AG10803 (cell line): ENCODE measurements at places on chromosomes 7 and 10.

DNA sequence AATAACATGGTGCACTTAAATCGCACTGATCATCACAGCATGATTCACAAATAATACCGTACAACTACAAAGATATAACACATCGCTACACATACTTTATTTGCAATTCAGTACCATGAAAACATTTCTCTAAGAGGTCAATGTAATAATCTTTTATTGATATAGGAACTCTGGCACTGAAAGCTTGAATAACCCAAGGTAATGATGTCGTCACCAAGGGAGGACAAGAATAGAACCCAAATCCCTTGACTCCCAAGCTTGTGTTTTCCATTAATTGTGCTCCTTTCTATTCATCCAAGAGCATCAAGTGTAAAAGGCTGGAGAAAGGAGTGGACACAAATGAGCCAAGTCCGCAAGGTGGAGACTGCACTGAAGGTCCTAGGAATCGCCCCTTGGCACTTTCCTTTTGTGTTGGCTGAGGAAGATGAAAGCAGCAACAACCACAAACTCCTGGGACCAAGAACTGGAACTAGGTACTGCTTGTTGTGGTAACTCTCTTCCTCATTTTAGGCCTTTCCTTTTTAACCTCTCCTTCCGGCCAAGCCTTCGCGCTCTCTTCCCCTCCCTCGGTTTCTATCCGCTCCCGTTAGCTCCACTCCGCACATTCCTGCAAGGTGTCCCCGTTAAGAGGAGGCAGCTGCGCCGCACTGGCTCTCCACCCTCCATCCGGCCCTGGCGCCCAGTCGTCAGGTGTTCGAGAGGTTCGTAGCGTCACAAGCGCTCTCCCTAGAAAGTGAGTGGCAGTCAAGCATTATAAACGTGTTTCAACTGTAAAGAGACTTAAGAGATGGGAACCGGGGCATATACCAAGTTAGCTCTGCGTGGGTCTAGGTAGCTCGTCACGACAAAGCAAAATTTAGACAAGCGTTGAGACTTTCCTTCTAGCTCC, 1.0 kb upstream of the CBLL1 start:
- DNase-seq: no peak

DNA sequence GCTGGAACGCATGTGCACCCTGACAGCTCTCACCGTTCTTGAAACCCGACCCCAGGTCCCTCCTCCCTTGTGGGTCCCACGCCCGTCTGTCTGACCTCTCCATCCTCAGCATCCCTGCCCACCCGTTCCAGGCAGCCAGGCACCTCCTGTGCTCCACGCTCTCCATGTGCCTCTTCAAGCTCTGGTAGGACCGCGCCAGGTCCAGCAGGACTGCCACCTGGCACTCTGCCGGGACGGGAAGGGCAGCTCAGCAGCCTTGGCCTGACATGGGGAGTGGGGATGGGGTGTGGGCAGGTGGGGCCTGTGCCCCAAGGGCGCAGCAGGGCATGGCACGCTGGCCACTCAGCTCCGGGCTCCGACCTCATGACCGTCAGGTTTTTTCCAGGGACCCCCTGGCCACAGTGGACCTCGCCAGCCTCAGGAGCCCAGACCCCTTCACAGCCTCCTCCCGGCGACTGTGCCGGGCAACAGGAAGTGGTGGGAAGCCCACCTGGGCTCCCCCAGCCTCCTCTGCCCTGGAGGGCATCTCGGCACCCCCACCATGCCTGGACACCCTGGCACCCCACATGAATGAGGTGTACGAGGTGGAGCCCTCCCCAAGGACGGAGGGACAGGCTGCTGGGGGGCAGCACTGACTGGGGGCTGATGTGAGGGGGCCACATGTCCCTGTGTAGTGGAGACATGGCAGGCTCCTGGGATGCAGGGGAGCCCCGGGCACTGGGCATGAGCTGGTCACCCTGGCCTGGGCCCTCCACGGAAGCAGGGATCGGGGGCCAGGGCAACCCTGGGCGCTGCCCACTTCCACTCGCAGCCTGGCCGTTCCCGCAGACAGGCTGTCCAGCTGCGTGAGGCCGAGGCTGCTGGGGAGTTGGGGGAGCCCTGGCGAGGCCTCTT, 25.1 kb upstream of the NKX6-2 start:
- DNase-seq: no peak

DNA sequence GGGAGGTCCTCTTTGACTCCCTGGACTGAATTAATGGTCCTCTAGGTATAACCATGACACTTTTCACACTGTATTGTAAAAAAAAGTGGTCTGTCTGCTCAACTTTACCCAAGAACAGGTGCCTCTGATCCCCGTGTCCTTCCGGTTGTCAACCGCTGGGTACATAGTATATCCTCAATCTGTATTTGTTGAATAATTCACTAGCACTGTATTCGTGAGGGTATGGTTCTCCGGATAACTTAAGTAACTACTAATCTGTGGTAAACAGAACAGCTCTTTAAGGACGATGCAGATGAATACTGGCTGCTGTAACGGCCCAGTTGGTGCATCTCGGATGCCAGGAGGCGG, 472 bp upstream of the ADAM22 start:
- no peak for DNase-seq

DNA sequence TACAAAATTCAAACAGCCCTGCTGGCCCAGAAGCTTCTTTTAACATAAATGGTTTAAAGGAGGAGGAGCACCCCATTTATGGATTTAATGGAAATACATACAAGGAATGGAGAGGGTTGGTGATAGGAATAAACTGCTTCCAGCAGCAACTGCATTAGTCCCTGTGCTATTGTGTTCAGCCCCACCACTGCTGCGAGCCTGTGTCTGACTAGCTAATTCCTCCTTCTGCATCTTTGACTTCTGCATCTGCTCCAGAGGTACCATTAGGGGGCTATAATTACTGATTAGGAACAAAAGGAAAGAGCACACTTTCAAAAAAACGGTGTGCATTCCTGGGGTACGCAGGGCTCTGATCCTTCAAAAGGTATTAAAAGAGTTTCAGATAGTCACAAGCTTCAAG, 24.8 kb downstream of the CDCA7L start:
- no peak for DNase-seq

DNA sequence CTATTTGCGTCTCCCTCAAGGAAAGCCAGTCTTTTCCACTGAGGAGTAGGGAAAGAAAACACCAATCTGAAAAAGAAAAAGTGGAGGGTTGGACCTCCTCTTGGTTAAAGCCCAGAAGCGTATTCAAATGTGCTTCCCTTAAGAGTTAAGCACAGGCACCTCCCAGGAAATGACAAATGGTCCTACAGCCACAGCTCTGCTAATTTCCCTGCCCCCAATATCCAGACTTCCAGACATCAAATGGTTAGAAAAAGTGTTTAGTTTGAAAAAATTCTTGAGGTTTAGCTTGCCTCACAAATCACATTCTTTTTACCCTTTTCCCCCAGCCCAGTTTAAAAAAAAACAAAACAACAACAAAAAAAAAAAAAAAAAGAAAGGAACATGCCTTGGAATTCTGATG, 19.0 kb upstream of the COL1A2 start:
- DNase-seq: peak; percentile 99

GRCh38 chr7:64599359-64599758, 36.5 kb upstream of the ZNF680 start:
- DNase-seq: no peak

DNA sequence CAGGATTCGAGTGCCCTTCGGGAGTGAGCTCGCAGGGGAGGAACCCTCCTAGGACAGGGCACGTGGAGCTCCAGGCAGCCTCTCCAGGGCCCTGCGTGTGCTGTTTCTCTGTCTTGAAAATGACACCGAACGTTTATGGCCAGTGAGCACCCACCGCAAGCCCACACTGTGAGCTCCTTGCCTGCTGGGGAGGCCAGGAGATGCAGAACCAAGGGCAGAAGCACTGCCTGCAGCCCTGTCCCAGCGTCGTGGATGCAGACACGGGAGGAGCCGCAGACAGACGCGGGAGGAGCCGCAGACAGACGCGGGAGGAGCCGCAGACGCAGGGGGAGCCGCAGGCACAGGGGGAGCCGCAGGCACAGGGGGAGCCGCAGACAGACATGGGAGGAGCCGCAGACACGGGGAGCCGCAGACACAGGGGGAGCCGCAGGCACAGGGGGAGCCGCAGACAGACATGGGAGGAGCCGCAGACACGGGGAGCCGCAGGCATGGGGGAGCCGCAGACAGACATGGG, 314.4 kb downstream of the PTPRN2 start:
- DNase-seq: no peak

DNA sequence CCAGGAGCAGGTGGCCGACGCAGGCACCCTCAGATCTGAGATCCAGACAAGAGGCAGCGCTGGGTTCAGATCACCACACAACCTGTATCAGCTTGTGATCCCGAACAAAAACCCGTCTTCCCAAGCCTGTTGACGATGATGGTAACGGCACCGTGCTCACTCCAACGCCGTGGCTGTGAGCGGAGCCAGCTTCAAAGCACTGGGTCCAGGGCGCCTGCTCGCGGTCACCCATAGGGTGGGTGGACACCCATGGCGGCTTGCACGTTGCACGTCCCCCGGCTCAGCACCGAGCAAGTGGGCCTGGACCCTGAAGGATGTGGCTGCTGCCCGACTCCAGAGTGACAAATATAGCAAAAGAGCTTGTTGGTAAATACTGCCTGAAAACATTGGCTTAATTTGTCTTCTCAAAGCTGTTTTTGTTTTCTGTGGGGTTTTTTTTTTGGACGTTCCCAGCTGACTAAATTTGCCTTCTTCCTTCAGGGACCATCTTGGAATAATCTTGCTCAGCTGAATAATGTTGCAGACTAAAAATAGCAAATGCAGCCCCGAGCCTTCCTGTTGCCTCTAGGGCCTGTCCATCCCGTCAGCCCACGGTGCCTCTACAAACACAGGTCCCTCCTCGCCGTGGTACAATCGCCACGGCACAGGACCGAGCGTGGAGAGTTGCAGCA, 41.0 kb downstream of the FOXK1 start:
- no peak for DNase-seq

- DNase-seq: no peak
Measured at GRCh38 chr7:151322906-151323305, 18.7 kb upstream of the NUB1 start.

DNA sequence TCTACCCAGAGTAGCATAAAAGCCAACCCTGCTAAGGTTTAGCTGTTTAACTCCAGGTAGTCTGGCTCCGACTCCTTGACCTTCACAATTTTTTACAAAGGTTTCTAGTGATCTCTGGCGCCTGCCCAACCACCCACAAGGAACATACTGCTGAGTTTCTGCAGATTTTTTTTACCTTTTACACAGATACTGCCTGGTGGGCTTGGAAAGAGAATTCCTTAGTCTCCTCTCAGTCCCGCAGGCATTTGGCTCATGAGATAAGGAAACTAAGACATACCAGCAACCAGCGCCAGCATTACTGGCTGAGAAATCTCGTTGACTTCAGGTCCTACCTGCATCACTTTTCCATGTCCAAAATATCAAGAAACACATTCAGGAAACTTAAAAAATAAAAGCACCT, 51.1 kb upstream of the LYZL1 start:
- no peak for DNase-seq

- no peak for DNase-seq
Measured at GRCh38 chr10:97378933-97379921, 21.9 kb downstream of the RRP12 start.

DNA sequence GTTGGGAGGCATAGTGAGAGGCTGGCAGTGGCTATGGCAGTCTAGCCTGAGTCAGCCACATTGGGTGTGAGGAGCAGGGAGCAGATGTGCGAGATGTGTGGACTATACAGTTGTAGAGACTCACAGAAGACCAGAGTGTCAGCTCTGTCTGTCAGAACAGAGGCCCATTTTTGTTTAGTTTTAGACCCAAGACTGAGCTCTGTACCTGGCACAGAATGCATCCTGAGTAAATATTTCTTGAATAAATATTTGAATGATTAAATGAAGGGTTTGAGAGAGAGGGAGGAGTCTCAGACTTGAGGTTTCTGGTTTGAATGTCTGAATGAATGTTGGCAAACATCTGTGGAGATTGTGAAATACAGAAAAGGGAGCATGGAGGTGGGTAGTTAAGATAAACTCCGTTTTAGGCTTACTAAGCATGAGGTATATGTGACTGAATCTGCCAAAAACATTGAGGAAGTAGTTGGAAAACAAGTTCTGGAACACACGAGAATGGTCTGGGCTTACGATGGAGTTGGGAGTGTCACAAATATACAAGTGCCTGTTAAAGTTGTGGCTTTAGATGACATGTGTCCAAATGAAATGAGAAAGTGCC, 3.6 kb downstream of the SEC23IP start:
- peak; percentile 78 for DNase-seq

DNA sequence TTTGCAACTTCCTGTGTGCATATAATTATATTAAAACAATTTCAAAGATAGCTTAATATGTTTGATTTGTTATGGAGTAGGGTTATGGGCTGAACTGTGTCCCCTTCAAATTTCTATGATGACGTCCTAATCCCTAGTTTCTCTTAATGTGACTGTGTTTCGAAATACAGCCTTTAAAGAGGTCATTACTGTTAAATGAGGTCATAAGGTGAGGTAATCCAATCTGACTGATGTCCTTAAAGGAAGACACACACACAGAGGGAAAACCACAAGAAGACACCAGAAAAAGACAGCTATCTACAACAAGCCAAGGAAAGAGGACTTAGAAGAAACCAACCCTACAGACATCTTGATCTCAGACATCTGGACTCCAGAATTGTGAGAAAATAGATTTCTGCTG, 407.4 kb downstream of the MAGI2 start:
- DNase-seq: no peak

DNA sequence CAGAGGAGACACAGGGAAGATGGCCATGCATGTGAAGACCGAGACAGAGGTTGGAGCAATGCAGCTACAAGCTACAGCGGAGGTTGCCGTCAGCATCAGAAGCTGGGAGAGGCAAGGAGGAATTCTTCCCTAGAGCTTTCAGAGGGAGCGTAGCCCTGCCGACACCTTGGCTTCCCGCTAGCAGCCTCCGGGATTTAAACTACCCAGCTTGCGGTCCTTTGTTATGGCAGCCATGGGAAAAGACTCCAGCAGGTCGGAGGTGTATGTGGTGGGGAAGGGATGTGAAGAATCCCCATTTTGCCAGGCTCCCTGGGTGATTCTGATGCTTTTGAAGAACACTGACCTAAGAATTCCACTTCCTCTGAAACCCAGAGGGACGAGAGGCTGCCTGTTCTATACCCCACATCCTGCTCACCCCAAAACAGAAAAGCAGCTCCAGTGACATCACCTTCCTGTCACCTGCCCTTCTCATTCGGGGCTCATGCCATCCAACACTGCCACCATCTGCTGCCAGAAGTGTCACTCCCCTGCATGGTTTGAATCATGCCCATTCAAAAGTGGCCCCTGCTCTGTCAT, 3.3 kb upstream of the SEPHS1 start:
- no peak for DNase-seq

DNA sequence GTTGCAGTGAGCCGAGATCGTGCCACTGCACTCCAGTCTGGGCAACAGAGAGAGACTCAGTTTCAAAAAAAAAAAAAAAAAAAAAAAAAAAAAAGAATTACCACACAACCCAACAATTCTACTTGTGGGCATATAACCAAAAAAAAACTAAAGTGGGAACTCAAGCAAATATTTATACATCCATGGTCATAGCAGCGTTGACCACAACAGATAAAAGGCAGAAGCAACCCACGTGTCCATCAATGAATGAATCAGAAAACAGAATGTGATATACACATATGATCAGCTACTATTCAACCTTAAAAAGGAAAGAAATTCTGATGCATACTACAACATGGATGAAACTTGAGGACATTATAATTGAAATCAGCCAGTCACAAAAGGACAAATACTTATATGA, 179.3 kb upstream of the NEBL start:
- DNase-seq: no peak
